COLO829 (cell line): ENCODE measurements at places on chromosomes 1 and 21.

GRCh38 chr1:62722796-62723195, 34.6 kb upstream of the DOCK7 start:
- DNase-seq = no peak

DNA sequence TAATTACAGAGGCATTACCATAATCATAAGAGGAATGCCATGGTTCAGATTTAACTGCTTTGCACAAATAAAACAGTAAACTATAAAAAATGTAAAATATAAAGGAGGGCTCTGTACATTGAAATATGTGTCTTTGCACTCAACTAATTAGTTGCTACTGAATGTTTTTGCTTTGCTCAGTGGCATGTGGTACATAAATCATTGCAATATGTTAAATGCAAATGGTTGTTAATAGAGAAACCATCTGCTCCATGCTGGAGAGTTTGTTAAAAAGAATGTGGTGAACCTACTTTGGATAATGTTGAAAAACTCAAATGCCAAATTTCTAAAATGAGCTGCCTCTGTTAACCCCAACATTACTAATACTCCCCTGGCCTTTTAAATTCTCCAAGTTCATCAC, 201.5 kb downstream of the NTNG1 start:
- no peak for DNase-seq

DNA sequence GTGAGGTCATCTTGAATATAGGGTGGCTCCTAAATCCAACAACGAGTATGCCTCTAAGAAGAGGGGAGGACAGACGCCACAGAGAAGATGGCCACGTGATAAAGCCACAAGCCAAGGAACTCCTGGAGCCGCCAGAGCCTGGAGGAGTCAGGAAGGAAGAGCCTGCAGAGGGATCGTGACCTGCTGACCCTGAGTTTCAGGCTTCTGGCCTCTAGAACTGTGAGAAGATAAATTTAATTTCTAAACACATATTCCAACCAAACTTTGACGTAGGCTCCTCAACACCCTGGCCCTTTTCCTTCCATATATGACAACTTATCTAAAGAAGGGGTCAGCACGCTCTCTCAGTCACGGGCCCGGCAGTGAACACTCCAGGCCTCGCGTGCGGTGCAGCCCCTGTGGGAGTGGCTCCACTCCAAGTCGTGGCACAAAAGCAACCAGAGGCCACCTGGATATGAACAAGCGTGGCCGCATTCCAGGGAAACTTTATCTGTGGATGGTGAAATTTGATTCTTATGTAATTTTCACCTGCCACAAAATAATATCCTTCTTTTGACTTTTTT, 138.6 kb upstream of the AJAP1 start:
- no peak for DNase-seq

DNA sequence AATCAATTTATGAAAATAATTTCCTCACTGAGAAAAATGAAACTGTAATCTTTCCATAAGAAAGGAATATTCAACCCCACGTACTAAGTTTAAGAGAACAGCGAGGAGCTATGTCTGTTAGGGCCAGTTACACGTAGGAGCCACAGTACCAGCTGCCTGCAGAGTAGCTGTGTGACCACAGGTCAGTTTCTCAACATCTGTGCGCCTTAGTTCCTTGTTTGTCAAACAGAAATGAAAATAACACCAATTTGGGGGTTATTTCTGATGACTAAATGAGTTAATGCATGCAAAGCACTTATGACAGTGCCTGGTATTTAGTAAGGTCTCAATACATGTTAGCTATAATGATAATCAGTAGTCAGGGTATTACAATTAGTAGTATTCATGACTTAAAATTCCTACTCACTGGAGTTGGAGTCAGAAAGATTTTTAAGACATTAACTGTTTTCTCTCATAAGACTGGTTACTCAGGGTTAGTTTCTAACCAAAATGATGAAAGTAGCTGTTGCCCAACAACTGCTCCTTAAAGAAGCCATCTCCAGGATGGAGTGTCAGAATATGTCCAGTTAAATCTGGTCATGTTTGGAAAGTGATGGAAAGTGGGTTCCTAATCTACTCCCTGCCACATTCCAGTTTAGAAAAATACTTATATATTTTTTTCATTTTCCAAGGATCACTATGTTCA, 85.8 kb upstream of the ZNF648 start:
- DNase-seq = no peak

DNA sequence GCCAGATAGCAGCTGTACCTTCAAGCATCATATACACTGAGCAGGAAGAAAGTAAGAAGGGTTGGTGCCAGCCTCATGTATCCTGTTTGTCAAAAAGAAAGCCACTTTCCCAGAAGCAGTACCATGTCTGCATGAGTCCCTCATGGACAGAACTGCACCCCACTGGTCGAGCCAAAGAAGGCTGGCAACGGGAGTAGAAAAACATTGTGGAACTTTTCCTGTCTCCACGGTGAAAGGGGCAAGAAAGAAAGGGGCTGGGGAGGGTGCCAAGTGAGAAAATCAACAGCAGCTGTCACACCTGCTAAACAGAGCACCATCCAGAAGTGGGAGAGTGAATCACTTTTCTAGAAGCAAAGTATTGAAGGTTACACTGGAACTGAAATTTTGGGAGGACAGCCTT, 621.7 kb downstream of the LMO4 start:
- no peak for DNase-seq

DNA sequence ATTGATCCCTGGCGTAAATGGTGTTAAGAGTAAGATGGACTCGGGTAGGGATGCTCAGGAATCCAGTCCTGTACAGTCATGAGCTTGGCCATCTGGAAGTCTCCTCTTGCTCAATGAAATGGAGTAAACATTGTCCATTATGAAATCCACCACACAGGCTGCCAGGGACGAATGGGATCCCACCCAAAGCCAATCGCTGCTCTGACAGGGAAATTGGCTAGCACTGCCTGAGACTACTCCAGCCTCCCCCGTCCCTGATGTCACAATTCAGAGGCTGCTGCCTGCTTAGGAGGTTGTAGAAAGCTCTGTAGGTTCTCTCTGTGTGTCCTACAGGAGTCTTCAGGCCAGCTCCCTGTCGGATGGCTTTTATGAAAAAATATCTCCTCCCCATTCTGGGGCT, at the start of gene HSD11B1:
Gene HSD11B1 (plus strand): TSS at position 263 of the 400 bp plus-strand sequence. CDS start 97 bp downstream, at position 360.
- DNase-seq = no peak

GRCh38 chr1:153346077-153346723, 2.4 kb downstream of the PGLYRP4 start:
- DNase-seq = no peak

DNA sequence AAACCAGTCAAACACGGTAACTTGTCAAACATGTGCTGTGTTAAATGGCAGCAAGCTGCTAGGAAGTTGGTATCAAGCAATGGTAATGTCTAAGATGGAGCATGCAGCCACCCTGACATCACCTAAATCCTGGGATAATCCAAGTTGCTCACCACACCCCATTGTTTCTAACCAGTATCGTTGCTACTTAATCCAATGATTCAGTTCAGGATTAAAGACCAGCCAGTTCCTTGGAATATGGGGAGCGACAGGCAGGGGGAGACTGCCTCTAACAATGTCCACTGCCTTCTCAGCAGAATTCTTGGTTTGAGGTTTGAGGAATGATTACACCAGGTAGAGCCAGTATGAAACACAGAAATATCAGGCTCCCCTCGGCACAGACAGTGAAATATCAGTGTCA, 122.1 kb upstream of the IFFO2 start:
- no peak for DNase-seq

GRCh38 chr1:39407510-39407895, 83.9 kb upstream of the BMP8A start:
- DNase-seq = no peak

DNA sequence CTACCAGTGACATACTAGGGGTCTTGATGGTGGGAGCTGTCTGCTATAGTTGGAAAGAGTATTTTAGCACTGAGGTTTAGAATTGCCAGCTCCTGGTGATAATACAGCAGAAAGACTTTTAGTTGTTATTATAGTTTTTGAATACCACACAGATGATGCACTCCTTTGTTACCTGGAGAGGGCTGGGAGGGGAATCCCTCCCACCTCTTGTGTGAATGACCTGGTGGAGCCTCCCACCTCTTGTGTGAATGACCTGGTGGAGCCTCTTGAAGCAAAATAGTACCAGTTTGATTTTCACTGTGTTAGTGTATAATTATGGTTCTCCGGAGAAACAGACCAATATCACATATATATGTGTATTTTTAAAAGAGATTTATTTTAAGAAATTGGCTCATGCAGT, 3.3 kb downstream of the DISP1 start:
- no peak for DNase-seq

- DNase-seq = no peak
Observed at GRCh38 chr1:10186331-10187025, 23.9 kb upstream of the KIF1B start.

GRCh38 chr1:96164053-96164452, 557.5 kb upstream of the PTBP2 start:
- DNase-seq = no peak

DNA sequence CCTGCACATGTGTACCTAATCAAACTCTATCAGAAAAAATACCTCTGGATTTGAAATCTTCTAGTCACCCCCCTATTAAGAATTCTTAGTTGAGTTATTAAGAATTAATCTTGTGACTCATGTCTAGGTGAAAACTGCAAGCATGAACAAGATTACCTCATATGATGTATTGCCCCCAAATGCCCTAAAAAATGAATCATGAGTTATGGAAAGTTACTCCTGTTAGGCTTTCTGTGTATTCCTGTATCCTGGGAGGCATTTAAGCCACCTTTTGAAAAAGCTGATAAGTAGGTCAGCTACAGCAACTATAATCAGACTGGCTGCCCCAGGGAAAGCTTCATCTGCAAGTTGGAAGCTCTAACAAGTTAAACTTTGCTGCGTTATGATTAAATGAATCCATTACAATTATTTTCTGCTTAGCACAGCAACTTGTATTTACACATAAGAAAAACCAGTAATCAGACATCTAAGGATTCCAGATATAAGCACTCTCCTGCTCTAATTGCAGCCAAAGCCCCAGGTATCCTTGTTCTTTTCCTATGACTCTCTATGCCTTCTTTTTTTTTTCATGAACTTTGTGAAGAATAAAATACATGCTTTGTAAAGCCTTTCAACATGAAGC, 147.7 kb downstream of the NTPCR start:
- DNase-seq = no peak

- no peak for DNase-seq
Observed at GRCh38 chr1:154747740-154748404, 122.2 kb downstream of the KCNN3 start.

GRCh38 chr1:43031316-43032203, 72.9 kb upstream of the SLC2A1 start:
- no peak for DNase-seq

DNA sequence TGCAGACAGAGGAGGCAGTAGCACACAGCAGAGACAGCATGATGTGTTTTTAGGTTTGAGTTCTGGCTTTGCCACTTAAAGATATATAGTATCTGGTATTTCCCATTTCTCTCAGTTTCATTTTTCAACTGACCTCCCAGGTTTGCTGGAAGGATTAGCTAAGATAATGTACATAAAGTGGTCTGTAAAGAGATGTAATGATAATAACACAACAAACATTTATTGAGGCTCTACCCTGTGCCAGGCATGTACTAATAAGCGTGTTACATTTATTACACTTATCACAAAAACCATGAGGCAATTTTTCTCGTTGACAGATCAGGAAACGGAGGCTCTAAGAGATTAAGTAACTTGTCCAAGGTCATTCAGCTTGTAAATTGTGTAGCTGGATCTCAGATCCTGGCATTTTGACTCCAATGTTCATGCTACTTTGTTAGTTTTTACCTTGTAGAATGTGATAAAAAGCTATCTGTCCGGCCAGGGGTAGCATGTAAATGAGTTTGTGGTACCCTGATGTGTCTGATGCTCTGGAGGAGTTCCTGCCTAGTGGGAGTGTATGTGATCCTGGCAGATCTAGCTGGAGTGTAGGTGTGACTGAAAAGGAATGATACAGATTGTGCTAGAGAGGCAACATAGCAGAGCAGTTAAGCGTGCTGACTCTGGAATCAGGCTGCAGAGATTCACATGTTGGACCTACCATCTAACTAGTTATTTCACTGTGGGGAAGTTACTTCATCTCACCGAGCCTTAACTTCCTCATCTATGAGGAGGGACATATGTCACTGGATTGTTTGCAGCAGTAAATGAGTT, 146.6 kb downstream of the VPS13D start:
- DNase-seq = no peak

- DNase-seq = peak; percentile 23
Observed at GRCh38 chr1:12851779-12852178, 3.3 kb upstream of the HNRNPCL1 start.

DNA sequence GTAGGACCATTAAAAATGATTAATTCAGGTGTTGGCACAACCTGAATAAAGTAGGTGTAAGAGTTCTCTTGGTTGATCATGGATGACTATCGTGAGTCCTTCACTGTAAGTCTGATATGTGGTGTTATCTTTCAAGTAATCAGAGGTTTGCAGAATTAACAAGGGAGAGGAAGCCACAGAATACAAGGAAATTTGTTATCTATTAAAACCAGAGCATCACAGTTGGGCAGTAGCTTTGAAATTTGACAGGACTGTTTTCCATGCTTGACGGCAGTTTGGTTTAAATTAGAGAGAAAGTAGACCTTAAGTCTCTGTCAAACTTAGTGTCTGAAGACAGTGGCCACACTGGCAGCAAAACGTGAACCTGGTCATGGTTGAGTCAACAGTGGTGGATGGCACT, 139.5 kb upstream of the KCNK2 start:
- DNase-seq = no peak

DNA sequence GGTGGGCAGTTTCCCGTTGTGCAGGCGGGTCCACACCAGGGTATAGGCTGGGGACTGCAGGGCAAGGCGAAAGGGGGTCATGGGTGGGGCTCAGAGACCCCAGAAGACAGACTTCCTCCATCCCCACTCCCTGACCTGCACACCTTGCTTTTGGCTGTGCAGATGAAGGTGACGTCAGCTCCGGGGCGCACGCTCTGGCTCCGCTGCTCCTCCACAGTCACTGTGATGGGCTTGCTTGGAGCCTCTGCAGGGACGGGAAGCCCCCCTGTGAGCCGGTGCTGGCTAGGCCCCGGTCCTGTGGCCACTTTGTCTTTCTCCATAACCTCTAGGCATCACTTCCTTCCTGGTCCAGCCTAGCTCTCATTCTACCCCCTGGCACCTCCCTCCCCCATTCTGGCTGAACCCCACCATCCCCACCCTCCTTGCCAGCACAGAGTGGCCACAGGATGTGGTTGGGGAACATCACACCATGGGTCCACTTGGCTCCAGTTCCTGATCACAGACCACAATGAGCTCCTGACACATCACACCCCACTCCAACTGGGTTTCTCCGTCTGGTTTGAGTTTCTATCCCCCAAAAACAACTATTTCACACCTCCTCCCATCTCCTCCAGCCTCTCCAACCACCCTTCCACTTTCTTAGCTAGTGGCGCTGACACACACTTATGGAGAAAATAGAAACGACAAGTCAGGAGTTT, 45.2 kb downstream of the LDLRAD2 start:
- DNase-seq = no peak

GRCh38 chr1:40404670-40405462, 31.3 kb downstream of the SMAP2 start:
- peak; percentile 21 for DNase-seq

- no peak for DNase-seq
Observed at GRCh38 chr1:30373471-30374399, 349.6 kb downstream of the MATN1 start.

- DNase-seq = peak; percentile 76
Observed at GRCh38 chr1:48061162-48062136, 64.3 kb upstream of the TRABD2B start.

- DNase-seq = no peak
Observed at GRCh38 chr21:27582948-27583430, 616.1 kb upstream of the ADAMTS5 start.
